Muscle of back (tissue), 13 donors: ENCODE measurements at places on chromosomes 6 and 20. TPM values are rescaled to one million over a fixed set of nuclear protein-coding genes. Genes with fewer than 3 reads are reported as not detected.

- DNase-seq = no peak
These were observed 176.4 kb downstream of the SOX4 start for GRCh38 chr6:21769968-21770367.

GRCh38 chr20:62289131-62289530, 13.7 kb upstream of the ADRM1 start:
- no peak for DNase-seq

GRCh38 chr20:45343532-45344167, 4.6 kb downstream of the SDC4 start:
- no peak for DNase-seq

DNA sequence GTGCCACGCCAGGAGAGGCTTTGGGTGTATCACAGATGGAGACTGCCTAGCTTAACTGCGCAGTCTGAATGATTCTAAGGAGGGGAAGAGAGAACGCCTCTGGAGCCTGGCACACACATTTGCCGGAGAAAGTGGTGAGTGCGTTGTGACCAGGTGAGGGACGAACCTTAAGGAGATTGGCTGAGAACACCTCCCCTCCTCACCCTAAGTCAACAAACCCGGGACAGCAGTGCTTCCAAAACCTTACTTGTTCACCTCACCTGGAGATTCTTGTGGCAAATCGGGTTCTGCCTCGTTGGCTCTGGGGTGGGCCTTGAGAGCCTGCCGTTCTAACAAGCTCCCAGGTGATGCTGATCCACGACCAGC, 9.4 kb downstream of the SYNJ2 start:
- no peak for DNase-seq

DNA sequence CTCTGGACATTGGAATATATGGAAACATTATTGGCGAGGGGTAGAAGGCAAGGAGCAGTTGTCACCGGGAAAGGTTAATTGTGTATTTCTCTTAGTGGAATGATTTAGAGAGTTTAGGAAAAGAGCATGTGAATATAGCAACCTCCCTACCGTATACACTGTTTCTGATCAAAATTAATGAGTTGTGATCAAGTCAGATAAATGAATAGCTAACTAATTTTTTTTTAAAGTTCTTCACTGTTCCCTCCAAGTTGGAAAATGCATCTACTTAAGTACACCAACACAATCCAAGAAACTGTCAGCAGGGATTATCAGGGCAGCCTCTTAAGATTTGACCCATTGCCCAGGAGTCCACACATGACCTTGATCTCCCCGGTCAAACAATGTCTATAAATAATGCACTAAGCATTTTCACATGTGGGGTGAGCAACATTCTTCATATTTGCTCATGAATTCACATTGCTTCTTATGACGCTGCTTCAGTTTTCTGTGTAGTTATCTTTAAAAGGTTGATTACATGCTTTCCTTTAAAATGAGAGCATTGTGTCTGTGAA, 680.8 kb upstream of the NRSN1 start:
- peak; percentile 45 for DNase-seq

GRCh38 chr20:61941721-61942405, 123.8 kb downstream of the TAF4 start:
- DNase-seq = no peak

GRCh38 chr20:931401-931800, 15.3 kb upstream of the ANGPT4 start:
- no peak for DNase-seq

- DNase-seq = no peak
These were observed 75.2 kb downstream of the LRRC1 start for GRCh38 chr6:53869964-53870363.

DNA sequence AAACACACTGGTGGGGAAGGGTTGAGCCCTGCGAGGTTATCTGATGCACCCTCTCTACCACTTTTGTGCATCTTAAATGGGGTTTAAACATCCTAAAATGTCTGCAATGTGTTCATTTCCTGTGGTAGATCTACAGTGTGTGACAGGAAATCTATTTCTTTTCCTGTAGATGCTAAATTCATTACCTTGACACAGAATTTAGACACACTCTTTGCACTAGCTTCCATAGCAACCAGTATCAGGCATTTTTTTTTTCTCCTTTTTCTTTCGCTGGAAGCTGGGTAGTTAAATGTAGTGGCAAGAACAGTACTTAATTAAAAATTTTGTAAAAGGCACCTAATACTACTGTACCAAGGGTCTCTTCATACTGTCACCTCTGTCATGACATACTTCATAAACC, 141.1 kb downstream of the RFPL4B start:
- DNase-seq = no peak

The CGA gene
- 0.68 TPM for polyA plus RNA-seq
